ENCODE measurements at places on chromosomes 1 and 21.

DNA sequence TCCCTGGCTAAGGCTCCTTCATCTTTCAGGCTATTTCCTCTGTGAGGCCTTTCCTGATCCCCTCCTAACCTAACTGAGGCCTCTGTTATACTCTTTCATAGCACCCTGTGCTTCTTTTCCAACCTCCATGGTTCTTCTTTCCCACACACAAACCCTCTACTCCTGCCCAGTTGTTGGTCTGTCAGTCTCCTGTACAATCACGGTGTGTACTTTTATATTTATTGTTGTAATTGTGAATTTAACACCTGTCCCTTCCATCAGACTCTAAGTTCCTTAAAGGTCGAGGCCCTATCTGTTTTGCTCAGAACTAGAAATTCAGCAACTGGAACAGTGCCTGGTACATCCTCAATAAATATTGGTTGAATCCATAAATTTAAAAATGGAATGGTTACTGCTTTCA, 100.2 kb upstream of the KCNE2 start:
- DNase-seq, result no peak

DNA sequence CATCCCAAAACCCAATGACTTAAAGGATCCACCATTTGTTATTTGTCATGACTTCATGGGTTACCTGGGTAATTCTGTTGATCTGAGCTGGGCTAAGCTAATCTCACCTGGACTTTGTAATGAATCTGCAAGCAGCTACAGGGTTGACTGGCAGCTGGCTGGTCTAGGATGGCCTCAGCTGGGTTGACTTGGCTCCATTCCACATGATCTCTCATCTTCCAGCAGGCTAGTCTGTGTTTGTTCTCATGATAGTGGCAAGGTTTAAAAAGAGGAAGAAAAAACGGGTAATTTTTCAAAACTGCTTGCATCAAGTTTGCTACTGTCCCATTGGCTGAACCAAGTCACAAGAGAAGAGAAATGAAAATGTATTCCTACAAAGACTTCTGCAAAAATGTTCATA, 24.8 kb upstream of the ZMYM4 start:
- DNase-seq, result no peak

- no peak for DNase-seq
These were observed 899.7 kb downstream of the ADGRL2 start for GRCh38 chr1:82700476-82700875.

DNA sequence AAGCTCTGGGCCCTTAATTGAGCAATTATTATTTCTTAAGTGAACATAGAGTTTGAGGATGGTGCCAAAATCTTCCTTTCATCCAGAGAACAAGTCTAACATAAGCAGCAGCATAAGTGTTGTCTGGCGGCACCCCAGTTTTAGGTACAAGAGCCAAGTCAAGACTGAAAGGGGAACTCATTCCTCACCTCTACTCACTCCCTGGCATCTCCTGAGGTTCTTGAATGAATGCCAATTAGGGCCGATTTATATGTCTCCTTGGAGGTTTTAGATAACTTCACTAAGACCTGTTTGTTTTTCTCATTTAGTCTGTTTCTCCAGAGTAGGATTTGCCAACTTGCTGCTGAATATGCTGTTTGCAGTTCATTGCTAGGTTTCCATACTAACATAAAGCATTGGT, 42.6 kb upstream of the ADGRL2 start:
- no peak for DNase-seq

- DNase-seq, result no peak
These were observed 2.6 kb downstream of the EFHD2 start for GRCh38 chr1:15412175-15412800.

DNA sequence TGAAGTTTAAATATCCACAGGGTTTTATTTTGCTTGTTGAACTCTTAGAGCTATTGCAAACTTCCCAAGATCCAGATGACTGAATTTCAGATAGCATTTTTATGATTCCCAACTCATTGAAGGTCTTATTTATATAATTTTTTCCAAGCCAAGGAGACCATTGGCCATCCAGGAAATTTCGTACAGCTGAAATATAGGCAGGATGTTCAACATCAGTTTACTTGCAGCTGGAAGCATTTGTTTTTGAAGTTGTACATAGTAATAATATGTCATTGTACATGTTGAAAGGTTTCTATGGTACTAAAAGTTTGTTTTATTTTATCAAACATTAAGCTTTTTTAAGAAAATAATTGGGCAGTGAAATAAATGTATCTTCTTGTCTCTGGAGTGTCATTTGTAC, 32.8 kb upstream of the DDR2 start:
- no peak for DNase-seq
